ENCODE measurements at places on chromosomes 16 and 17.

DNA sequence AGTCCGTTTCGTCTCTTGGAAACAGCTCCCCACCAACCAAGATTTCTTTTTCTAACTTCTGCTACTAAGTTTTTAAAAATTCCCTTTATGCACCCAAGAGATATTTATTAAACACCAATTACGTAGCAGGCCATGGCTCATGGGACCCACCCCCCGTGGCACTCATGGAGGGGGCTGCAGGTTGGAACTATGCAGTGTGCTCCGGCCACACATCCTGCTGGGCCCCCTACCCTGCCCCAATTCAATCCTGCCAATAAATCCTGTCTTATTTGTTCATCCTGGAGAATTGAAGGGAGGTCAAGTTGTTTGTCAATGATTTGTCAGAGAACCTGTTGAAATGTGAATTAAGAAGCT is 48.2 kb downstream of the IL21R start:
- no peak for DNase-seq

GRCh38 chr16:68408428-68408827 is 39.9 kb downstream of the SMPD3 start:
- no peak for DNase-seq

DNA sequence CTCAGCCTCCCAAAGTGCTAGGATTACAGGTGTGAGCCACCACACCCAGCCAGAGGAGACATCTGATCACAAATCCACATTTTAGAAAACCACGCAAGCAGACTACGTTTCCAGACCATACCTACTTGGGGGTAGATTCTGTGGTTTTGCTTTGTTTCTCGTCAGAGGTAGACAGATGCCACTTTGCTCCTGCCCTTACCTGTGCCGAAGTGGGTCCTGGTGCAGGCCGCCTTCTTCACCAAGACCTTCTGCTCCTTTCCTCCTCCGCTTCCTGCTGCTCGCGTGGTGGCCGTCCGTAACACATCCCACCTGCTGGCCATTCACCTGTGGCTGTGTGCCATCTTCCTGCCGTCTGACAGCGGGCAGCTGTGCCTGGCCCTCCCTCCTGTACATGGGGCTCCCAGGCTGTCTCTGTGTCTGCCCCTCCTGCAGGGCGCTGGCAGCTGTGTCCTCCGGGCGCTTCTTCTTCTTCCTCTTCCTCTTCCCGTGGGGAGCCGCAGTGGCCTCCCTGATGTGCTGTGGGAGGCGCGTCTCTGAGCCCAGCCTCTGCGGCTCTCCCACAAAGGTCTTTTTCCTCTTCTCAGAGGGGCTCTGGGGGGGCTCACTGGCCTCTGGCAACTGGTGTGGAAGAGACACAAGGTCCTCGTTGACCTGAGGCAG is 21.2 kb upstream of the CYTH1 start:
- DNase-seq, result no peak

DNA sequence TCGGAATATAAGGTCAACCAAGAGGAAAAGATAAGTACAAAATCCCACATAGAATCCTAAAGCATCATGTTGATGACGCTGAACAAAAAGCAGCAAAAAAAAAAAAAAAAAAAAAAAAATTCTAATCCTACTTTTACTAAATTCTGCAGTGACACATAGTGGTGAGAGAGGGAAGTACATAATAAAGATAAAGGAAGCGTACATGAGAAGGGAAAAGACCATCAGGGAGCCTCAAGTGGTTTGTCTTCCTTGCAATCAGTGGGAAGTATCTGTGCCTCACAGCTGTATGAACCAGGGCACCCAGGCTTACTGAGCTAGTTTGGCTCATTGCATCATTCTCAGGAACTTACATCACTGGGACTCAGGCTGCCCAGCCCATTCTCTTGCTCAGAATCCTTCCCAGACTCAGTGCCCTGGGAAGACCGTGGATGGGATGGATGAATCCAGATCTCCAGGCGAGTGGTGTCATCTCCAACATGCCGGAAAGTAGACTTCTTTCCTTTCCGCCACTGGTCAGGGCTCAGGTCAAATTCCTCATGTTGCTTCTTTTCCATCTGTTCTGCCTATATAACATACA is 21.2 kb downstream of the SMG6 start:
- peak; percentile 65 for DNase-seq

GRCh38 chr16:89000207-89000959 is 23.4 kb upstream of the CBFA2T3 start:
- DNase-seq, result no peak

- no peak for DNase-seq
These were observed 22.3 kb downstream of the MYH11 start for GRCh38 chr16:15834502-15834901.

DNA sequence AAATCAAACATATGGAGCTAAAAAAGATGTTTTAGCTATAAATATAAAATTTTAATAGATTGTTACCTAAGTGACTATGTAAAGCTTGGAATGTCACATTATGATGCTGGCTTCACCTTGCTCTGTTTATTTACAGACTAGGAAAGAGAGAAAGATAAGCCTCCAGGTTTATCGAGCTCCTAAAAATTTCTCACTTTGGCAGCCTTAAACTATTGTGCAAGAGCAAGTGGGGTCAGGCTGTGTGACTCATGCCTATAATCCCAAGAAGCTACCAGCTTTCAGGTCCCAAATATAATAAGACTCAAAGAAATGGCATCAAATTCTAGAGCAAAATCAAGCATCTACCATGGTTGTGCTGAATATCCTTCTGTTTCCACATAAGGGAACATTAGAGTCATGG is 34.3 kb upstream of the PRSS54 start:
- DNase-seq, result no peak

Data from SIG-M5 (cell line).